Pericardium fibroblast (primary cell): ENCODE measurements at places on chromosomes 3 and 15. TPM values are rescaled to one million over a fixed set of nuclear protein-coding genes. Genes with fewer than 3 reads are reported as not detected.

Gene RASGRF1
- total RNA-seq, result 0.12 TPM in 1 of 2 replicates, not detected in the other

Gene GOLGA6A
- total RNA-seq, result not detected in 2 replicates

Gene IL12A
- not detected in 2 replicates for total RNA-seq

Gene ACSBG1
- total RNA-seq, result 0.12 TPM in 1 of 2 replicates, not detected in the other

Gene SAMD7
- total RNA-seq, result not detected in 2 replicates

Gene CCDC174
- total RNA-seq, result 7.1 and 9.6 TPM in 2 replicates

Gene TM4SF18
- total RNA-seq, result under 0.01 and 7.1 TPM in 2 replicates

Gene STAC
- 2.1 and 3.2 TPM in 2 replicates for total RNA-seq

Gene OR5K2
- not detected in 2 replicates for total RNA-seq

Gene GOLGA8K
- total RNA-seq, result not detected in 2 replicates

Gene CPEB1
- total RNA-seq, result 3.3 and 4.2 TPM in 2 replicates

Gene STRC
- total RNA-seq, result not detected in 2 replicates

Gene GPR171
- not detected in 2 replicates for total RNA-seq

Gene ZBTB47
- 28.9 and 34.1 TPM in 2 replicates for total RNA-seq

Gene BCL2A1
- total RNA-seq, result 0.12 TPM in 1 of 2 replicates, not detected in the other

Gene SLC28A1
- not detected in 2 replicates for total RNA-seq

Gene CAND2
- 2.3 and 6.0 TPM in 2 replicates for total RNA-seq

Gene GASK1A
- total RNA-seq, result 0.47 and 2.3 TPM in 2 replicates

Gene DAZL
- not detected in 2 replicates for total RNA-seq

Gene SCAMP2
- total RNA-seq, result 51.5 and 94.1 TPM in 2 replicates

Gene TNFAIP8L3
- total RNA-seq, result 10.3 and 14.4 TPM in 2 replicates

Gene EXD1
- not detected in 2 replicates for total RNA-seq

Gene STAB1
- 0.47 and 1.4 TPM in 2 replicates for total RNA-seq

Gene RBMS3
- 38.9 and 45.9 TPM in 2 replicates for total RNA-seq

Gene LRRC31
- total RNA-seq, result not detected in 2 replicates

Gene CDCP1
- total RNA-seq, result 0.70 and 0.77 TPM in 2 replicates

Gene COL6A5
- total RNA-seq, result not detected in 2 replicates

Gene TRMT10C
- 18.8 and 22.6 TPM in 2 replicates for total RNA-seq

Gene SENP7
- total RNA-seq, result 2.4 and 4.8 TPM in 2 replicates

Gene LMAN1L
- total RNA-seq, result 0.23 TPM in 1 of 2 replicates, not detected in the other

Gene SIN3A
- total RNA-seq, result 16.9 and 22.6 TPM in 2 replicates

Gene CRABP1
- total RNA-seq, result not detected in 2 replicates

Gene IL20RB
- 2.8 and 7.8 TPM in 2 replicates for total RNA-seq

Gene NOX5
- under 0.01 TPM in 1 of 2 replicates, not detected in the other for total RNA-seq

Gene PEX11A
- total RNA-seq, result 3.6 and 5.1 TPM in 2 replicates

Gene BSN
- 0.09 and 0.12 TPM in 2 replicates for total RNA-seq

Gene AGBL1
- total RNA-seq, result not detected in 2 replicates

Gene MUC20
- total RNA-seq, result 0.26 TPM in 1 of 2 replicates, not detected in the other

Gene CCR8
- total RNA-seq, result not detected in 2 replicates

Gene EPM2AIP1
- total RNA-seq, result 4.3 and 5.3 TPM in 2 replicates
